Kidney (tissue), 22 donors: ENCODE measurements at places on chromosomes 5 and 9. TPM values are rescaled to one million over a fixed set of nuclear protein-coding genes. Genes with fewer than 3 reads are reported as not detected.

- no peak for DNase-seq
Measured at GRCh38 chr9:90842996-90843395, 41.4 kb downstream of the SYK start.

DNA sequence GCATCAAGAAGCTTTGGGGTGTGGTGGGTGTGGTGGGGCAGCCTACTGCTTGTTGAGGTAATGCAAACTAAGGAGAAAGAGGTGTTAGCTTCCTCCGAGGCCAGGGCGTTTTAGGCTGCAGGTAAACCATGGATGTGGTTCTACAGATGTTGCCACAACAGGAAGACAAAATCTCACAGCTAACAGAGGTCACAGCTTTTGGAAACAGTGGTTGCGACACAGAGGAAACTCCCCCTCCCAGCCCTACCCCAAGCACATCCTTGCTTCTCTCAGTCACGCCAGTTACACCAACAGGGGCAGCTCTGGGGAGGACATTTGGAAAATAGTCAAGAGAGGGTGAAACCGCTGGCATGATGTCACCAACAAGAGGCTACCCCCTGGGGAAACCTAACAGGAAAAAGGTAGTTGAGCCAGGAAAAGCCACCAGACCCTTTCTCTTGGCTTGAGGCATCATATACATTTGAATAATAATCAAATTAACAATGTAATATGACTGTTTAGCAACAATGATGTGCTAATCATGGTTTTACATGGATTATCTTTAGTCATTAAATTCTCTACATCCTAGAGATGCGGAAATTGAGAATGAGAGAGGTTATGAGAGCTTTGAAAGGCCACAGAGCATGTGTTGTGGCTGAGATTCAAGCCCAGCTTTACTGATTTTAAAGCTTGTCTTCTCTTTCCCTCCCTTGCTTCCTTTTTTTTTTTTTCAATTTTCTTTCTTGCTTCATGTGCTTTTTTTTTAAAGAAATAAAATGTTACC, 82.2 kb upstream of the IL12B start:
- no peak for DNase-seq

DNA sequence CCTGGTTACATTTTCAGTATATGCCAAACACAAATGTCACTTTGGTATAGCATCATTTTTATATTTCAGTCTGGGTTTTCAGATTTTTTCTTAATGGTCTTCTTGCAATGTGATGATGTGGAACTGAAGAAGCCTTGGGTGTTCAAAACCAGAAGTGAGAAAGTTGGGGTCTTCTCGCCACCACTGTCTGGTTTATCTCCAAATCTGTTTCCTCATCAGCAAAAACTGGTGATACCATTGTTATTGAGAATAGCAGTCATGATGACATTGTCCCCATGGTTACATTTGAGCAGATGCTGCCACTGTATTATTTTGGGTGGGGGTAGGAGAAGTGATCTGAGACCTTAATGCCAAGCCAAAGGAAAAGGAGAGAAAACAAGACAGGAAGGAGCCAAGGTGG, 85.9 kb upstream of the MAP3K1 start:
- DNase-seq: no peak

DNA sequence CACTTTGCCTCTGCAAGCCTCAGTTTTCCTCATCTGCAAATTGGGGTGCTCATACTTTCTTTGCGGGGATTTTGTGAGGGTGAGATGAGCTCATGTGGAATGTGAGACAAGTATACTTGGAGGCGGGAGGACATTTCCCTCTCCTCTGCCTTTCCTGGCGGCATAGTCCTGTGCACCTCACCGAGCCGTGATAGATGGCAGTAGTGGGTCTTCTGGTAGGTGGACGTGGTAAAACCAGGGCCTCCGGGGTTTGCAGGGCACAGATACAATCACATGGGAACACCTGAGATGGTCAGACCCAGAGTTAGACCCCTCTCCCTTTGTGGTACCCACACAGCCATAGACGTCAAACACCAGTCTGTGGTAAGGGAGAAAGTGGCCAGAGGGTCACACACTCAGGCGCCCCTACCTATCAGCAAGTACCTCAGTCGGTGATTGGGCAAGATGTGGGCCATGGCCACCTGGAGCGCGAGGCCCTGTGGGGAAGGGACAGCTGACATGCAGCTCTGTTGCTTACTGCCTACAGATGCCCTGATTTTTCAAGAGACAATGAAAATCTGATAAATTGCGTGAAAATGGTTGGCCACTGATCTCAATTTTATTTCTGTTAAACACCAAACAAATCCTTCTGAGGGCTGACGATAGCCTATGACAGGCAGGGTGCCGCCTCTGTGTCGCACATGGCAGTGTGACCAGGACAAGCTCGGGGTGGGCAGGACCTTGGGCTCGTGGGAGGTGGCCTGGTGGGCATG, 9.9 kb downstream of the ERGIC1 start:
- no peak for DNase-seq

GRCh38 chr9:120402741-120403542, 177.0 kb downstream of the CDK5RAP2 start:
- DNase-seq: no peak

The NUTM2G gene
- not detected for polyA plus RNA-seq

The TMEM171 gene
- polyA plus RNA-seq: 17.7 TPM

The GLDC gene
- 79.7 TPM for polyA plus RNA-seq

The SLC36A2 gene
- polyA plus RNA-seq: 46.2 TPM
